Activated CD4-positive, alpha-beta T cell treated with anti-CD3 and anti-CD28 coated beads for 1 hour (primary cell): ENCODE measurements at places on chromosomes 3 and 15.

- no peak for DNase-seq
Measured at GRCh38 chr3:193680220-193680619, 87.2 kb downstream of the OPA1 start.

- no peak for DNase-seq
Measured at GRCh38 chr3:71030748-71031147, 552.8 kb downstream of the FOXP1 start.

GRCh38 chr15:29790607-29791006 is 31.7 kb downstream of the TJP1 start:
- DNase-seq, result no peak

DNA sequence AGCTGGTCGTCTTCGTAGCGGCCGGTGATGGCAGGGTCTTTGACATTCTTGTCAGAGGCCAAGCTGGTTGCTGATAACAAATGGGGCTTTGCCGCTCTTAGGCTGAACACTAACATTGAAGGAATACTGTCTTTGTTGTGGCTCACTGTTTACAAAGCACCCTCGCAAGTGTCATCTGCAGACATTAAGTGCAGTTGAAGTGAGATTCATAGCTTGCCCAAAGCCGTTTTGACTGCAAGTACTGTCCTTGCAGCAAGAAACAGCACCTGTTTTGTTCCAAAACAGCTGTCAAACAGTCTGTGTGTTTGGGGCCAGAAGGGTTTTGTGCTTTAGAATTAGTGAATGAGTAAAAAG is 568 bp downstream of the SENP2 start:
- DNase-seq, result no peak

DNA sequence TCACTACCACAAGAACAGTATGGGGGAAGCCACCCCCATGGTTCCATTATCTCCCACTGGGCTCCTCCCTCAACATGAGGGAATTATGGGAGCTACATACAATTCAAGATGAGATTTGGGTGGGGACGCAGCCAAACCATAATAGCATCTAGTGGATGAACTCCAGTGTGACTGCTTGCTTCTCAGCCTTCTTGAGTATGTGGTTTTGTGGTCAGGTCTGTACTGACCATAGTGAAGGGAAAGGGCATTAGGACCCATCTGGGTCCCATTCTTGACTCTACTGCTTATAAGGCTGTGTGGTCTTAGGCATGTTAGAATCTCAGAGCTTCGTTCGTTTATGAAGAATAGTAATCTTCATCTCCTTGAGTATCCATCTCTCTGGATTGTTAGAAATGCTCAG is 81.4 kb downstream of the CGNL1 start:
- DNase-seq, result no peak

DNA sequence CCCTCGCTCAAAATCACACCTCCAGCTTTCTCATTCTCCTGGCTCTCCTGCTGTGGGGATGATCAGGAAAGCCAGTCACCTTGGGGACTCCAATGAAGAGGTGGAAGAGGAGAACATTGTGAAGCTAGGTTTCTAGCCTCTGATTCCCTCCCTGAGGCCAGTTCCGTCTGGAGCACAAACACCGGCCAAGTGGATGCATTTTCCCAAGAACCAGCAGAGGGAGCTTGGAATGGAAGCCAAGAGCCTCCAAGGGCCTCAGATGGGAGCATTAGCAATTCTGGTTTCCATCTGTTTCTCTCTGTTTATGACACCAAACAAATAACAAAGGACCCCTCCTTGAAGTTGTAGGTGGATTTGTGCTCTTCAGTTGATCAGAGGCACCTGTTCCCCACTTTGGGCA is 40.6 kb upstream of the NMNAT3 start:
- no peak for DNase-seq

- no peak for DNase-seq
Measured at GRCh38 chr3:13480340-13481318, 523 bp downstream of the HDAC11 start.

DNA sequence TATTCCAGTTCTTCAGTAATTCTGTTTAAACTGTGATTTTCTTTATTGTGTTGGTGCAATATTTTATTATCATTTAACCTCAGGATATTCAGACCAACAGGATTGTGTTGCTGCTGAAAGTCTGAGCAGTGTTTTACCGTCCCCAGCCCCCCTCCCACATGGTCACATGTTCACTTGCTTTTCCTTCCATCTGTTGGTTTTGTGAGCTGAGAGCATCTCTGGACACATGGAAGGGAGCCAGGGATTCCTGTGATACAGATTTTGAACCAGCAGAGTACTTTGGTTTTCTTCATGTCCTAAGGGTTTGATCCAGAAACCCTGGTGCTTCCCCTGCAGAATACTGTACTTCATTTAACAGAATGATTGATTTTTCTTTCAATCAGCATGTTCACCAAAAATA is 11.9 kb downstream of the ARRDC4 start:
- no peak for DNase-seq

DNA sequence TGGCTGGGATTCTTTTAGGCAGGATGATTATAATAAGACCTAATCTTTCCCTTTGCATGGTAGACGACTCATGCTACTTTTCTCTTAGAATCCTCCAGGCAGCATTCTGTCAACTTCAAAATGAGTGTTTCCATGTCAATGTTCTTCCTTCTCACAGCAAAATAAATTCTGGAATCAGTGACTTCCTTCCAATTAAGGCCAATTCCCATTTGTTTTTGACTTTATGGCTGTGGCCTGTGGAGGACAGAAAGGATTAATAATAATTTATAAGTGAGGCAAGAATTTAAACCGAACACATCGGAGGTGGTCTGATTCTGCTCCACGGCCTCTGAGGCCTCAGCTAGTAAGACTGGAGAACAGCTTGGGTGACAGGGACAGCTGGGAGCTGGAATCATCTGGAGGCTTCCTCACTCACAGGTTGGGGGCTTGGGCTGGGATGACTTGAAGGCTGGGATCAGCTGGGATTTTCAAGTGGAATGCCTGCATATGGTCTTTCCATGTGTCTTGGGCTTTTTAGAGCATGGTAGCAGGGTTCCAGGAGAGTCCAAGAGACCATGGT is 241.8 kb upstream of the MCTP2 start:
- no peak for DNase-seq

GRCh38 chr3:95886616-95887015 is 927.8 kb upstream of the EPHA6 start:
- no peak for DNase-seq

DNA sequence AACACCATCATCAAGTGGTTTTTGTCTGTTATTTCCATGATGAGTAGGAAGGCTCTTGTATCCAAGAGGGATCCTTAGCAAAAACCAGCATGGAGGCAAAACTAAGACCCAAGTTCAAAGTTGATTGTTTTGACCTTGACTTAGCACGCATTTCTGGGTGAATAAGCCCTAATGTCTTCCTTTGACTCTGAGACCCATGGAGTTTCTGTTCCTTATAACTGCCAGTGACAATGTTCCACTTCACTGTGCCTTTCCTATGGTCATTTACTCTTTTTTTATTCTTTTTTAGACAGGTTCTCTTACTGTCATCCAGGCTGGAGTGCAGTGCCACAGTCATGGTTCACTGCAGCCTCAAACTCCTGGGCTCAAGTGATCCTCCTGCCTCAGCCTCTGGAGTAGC is 118.2 kb upstream of the MRPL3 start:
- DNase-seq, result no peak

- DNase-seq, result no peak
Measured at GRCh38 chr3:140552898-140553297, 125.0 kb upstream of the TRIM42 start.

DNA sequence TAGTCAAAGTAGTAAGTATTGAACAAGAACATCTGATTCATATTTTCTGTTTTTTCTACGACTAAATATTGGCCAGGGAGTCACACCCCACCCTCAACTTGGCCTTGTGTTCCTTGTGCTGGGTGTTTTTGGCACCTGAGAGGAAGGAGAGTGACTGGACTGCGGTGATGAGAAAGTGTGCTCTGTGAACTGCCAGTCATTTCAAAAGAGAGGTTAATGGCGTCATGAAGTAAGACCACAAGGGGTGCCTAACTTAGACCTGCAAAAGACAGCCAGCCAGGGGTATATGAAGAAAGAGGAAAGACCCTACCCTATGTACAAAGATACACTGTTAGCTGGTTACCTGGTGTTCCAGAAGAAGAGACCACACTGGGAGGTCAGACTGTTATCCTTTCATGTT is 58.4 kb upstream of the COL8A1 start:
- no peak for DNase-seq

- no peak for DNase-seq
Measured at GRCh38 chr3:126523745-126524428, at the start of gene CHST13. Gene CHST13 (plus strand): TSS chr3:126524155. CDS start chr3:126524333, 178 bp downstream.

DNA sequence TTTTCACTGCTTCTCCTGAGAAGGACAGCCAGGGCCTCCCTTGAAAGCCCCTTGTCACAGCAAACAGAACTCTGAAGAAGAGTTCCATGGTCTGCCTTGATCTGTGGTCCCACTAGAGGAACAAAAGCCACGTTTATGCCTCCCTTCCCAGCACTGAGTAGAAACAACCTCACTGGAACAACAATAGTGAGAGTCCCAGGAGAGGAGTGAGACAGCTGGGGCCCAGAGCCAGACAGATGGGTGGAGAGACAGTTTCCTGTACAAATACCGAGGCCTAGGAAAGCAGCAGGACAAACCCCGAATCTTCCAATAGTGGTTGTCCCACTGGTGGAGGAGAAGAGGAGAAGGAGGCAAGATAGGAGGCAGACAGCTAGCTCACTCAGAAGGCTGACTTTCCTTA is 106.1 kb downstream of the WDR76 start:
- DNase-seq, result no peak

DNA sequence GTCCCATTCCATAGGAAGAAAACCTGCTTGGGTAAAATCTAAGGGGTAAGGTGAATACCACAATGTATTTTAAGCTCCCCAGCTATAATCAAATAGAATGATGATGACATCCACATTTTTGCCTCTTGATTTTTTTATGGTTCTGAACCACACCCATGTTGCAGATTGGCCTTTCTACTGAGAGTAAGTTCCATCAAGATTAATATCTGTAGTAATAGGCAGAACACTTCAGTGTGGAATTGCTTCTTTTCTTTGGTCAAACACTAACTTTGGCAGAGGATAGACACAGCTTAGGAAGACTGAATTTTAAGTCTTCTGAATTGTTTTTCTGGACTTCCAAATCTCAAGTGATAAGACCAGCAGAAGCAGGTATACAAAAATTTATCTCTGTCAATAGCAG is 27.0 kb downstream of the PLS1 start:
- DNase-seq, result no peak

GRCh38 chr3:52154135-52155094 is at the start of gene POC1A:
Gene POC1A (minus strand): TSS chr3:52154423. CDS start chr3:52154372, 51 bp downstream.
- DNase-seq, result peak; percentile 71

DNA sequence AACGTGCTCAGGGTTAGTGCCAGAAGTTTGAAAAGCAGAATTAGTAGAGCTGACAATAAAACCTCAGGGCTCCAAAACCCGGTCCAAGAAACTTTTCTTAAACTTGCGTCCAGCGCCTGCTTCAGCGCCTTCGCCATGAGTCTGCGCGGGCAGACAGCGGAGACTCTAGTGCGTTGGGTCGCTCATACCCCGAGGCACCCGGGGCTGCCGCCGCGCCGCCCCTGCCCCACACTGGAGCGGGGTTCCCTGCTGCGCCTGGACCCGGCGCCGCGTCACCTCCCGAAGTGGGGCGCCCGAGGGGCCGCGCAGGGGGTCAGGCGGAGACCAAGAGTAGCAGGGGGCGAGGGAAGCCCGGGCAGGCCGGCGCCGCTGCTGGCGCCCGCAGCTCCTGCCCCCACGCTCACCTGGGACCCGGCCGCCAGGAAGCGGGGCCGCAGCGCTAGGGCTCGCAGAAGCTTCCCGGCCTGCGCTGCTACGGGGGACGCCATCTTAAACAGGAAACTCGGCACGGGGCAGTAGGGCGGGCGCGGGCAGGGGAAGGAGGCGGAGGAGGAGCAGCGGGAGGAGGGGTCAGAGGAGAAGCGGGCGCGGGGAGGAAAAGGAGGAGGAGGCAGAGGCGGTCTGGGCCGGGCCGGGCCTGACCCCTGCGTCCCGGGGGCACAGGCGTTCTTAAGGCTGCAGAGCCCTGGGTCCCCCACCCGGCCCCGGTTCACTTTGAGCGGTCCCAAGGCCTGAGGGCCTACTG is at the start of gene SUCLG2:
Gene SUCLG2, minus strand, starts transcription at position 514 of the 745 bp plus-strand sequence. Its CDS starts 26 bp downstream, at position 488.
- peak; percentile 66 for DNase-seq

DNA sequence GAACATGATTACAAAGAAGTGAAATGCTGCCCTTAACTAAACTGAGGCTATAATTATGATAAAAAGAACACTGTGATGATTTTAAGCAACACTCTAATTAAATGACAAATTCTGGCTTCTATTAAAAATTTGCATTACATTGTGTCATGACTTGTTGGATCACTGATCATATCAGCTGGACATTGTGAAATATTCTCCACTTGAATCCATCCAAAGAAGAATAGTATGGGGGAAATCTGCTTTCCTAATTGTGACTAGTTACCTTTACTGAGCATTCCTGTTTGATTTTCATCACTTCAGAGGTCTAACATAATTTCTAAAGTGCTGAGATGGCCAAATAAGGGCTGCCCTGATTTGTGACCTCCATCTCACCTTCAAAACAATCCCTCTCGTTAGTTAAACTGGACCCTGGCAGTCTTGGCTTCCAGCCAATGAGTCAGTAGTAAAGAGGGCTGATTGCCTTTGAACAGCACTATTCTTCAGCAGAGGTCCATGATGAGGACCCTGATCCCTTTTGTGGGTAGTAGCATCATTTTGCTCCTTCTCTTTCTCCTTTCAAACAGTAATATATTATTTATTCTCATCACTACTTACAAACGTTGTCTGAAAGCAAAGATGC is 53.5 kb upstream of the LEKR1 start:
- no peak for DNase-seq

DNA sequence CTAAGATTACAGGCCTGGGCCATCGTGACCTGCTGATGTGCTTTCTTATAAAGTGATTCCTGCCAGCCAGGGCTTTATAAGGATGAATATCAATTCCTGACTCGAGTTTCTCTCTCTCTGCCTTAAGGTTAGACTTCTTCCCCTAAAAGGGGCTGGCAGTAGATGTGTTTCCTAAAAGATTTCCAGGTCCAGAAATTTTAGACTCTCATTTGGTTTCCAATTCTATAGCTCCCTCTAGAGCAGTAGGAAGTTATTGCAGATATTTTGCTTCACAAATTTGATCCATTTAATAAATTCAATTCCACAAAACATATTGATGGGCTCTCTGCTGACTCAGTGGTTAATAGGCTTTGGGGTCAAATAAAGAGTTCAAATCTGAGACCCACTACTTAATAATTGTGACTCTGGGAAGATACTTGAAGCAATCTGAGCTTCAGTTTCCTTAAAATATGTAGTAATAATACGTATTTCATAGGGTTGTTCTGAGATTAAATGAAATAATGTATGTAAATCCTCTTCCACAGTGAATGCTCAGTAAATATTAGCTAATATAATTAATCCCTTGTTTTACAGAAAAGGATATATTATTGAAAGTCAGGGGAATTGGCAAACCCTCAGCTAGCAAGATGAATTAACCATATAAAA is 2.1 kb downstream of the TRIM69 start:
- DNase-seq, result no peak

DNA sequence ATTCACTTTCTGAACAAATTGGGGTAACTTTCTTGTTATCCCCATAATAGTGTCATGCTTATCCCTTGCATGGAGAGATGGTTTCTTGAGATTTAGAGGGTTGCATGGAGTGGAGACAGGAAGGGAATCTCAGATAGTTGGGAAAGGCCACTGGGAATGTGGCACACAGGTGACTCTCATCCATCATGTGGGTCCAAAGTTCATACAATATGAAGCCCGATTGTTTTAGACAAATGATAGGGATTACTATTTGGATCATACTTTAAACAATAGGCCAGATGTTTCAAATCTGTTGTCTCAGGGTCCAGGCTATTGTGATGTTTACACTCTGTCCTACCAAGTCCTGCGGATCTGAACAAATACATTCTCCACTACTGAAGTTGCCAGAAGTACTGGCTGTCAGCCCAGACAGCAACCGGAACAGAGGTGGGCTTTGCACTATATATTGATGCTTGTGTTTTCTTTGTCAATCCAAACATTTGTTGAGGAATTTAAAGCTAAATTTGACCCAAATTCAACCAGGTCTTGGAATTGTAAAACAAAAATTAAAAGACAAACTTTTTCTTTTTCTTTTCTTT is 39.2 kb upstream of the NMNAT3 start:
- no peak for DNase-seq
